ELR (cell line): ENCODE measurements at places on chromosomes 13 and 19.

DNA sequence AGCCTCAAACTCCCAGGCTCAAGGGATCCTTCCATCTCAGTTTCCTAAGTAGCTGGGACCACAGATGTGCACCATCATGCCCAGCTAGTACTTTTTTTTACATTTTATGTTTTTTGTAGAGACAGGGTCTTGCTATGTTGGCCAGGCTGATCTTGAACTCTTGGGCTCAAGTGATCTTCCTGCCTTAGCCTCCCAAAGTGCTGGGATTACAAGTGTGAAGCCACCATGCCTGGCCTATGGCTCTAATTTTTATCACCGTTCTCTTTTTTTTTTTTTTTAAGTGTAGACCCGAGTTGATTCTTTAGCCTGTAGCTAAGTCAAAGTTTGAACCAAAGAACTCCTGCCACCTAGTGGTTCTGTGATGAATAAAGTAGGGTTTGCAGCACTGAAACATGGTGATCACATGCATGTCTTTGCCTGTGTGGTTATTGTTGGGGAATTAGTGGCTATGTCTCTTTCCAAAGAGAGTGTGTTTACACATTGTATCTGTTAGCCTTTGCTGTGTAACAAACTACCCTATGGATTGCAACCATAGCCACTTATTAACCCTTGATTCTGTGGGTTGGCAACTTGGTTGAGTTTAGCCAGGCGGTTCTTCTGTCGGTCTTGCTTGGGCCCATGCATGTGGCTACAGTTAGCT is 11.6 kb downstream of the NFILZ start:
- peak; percentile 59 for DNase-seq

GRCh38 chr19:18432275-18433014 is 5.5 kb downstream of the ISYNA1 start:
- DNase-seq = no peak

DNA sequence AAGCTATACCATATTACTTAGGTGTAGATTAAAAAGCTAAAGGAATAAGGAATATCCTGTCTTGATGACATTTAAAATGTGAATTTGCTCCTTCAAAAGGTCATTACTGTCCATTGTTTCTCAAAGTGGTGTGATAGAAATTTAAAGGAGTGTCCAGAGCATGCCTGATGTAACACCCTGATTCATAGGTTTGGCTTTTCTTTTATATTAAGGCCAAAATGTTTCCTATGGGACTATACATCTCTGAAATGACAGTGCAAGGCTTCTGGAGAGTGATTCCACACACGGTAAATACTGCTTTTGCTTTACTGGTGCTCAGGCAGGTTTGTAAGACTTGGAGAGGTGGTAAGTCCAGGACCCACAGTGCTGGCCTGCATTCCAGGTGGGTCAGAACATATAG is 289.9 kb downstream of the RFC3 start:
- DNase-seq = peak; percentile 1

GRCh38 chr13:24688950-24689349 is 8.7 kb downstream of the ATP12A start:
- DNase-seq = no peak

DNA sequence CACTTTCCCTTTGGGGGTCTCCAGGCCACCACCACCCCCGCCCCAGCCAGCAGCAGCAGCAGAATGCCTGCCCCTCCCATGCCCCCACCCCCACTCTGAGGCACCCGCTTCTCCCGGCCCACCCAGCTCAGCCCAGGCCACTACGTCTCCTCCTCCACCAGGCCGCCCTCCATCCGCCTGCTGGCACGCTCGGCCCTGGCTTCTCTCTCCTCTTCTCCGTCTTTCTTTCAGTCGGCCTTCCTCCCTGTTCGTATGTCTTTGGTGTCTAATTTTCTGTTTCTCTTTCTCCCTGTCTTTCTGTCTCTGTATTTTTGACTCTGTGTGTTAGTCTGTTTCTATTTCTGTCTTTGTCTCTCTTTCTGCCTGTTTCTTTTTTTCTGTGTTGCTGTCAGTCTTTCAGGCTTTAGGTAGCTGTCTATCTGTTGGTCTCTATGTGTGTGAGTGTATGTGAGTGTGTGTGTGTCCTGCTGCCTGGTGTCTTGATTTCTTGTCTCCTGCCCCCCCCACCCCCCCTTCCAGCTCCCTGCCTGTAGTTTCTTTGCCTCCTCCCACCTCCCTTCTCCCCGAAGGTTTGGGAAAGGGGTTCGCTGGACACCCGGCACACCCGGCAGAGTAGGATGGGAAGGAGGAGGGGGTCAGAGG is at the start of gene LGI4:
TSS of gene LGI4 (minus strand) at position 459 of the 642 bp plus-strand sequence. CDS start at position 80, 379 bp downstream.
- DNase-seq = no peak

- peak; percentile 68 for DNase-seq
These were observed 82.9 kb upstream of the CACNA1A start for GRCh38 chr19:13588957-13589833.

GRCh38 chr13:110418944-110419343 is 111.9 kb downstream of the COL4A2 start:
- no peak for DNase-seq

- no peak for DNase-seq
These were observed 185.5 kb downstream of the DNAJC3 start for GRCh38 chr13:95862408-95862807.

DNA sequence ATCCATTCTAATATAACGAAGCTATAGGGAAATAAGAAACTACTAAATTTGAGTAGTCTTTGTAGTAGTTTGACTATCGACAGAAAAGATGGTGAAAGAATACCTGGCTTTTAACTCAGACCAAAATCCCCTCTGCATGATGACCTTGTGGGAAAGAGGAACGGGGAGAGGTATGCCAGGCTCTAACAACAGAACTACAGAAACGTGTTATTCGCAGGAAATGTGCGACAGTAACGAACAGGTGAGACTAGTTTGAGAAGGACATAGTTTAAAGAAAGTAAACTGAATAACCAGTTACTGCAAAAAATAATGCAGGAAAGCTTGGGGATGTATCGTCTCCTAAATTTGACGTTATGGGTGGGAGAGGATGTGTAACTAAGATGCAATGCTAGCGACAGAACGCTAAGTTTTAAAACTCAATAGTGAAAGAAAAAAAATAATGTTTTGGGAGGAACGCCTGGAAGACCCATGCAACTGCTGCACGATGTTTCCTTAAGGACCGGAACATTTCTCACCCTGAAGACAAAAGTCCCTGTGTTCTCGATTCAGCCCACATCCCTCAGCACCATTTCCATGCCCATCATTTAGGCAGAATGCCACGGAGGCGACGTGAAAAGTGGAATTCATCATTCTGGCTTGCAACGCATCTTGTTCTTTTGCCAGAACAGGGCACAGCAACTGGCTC is 1.6 kb upstream of the RAP2A start:
- DNase-seq = no peak

- DNase-seq = no peak
These were observed 194.1 kb upstream of the MIR17HG start for GRCh38 chr13:91153372-91153771.

GRCh38 chr13:48531416-48532255 is 1.2 kb downstream of the RCBTB2 start:
- DNase-seq = no peak

DNA sequence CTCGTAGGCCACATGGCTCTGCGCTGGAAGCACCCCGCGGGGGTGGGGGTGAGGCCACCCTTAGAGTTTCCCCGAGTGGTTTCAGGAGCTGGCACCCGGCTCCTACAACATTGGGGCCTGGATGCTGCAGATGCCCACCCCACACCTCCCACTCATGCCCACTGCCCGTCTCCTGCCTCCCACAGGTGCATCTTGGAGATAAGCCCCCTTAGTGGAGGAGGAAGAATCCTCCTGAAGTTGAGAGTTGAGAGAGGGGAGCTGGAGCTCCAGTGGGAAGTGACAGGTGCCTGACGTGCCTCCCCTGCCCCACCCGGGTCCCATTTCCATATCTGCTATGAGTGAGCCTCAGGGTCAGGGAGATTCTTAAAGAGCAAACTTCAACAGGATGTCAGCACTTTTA is 341.3 kb downstream of the TEX29 start:
- no peak for DNase-seq
